ENCODE measurements at places on chromosomes 1 and 21.

- DNase-seq, result peak; percentile 84
These were observed 14.4 kb downstream of the LMNA start for GRCh38 chr1:156128654-156129597.

GRCh38 chr1:203364806-203365205 lies 13.9 kb upstream of the FMOD start:
- DNase-seq, result no peak

GRCh38 chr1:79190074-79190473 lies 183.5 kb upstream of the ADGRL4 start:
- DNase-seq, result no peak

DNA sequence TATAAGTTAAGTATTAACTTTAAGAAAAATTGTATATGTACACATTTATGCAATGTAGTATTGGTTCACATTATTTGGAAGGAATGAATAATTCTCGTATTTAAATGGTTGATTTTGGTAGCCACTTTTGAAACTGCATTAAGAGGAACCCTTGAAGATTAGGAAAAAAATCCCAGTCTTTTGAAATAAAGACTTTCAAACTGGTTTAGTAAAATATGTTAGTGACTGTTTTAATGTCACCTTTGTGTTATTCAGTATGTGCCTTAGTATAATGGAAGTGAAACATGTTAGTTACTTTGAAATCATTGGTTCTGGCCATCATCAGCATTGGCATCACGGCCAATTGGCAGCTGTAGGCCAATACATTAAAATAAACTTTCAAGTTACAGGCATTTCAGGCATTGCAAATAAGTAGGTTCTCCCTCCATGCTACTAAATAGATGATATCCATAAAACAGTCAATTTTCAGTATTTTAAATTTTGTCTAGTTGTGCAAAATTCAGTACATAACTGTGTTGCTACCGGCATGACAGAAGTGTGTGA lies 4.4 kb downstream of the MIER1 start:
- DNase-seq, result no peak

DNA sequence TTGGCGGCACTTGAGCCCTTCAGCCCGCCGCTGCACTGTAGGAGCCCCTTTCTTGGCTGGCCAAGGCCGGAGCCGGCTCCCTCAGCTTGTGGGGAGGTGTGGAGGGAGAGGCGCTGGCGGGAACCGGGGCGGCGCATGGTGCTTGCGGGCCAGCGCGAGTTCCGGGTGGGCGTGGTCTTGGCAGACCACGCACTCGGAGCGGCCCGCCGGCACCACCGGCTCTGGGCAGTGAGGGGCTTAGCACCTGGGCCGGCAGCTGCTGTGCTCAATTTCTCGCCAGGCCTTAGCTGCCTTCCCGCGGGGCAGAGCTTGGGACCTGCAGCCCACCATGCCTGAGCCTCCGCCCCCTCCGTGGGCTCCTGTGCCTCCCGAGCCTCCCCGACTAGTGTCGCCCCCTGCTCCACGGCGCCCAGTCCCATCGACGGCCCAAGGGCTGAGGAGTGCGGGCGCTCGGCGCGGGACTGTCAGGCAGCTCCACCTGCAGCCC lies 673.7 kb upstream of the BRINP3 start:
- DNase-seq, result no peak

DNA sequence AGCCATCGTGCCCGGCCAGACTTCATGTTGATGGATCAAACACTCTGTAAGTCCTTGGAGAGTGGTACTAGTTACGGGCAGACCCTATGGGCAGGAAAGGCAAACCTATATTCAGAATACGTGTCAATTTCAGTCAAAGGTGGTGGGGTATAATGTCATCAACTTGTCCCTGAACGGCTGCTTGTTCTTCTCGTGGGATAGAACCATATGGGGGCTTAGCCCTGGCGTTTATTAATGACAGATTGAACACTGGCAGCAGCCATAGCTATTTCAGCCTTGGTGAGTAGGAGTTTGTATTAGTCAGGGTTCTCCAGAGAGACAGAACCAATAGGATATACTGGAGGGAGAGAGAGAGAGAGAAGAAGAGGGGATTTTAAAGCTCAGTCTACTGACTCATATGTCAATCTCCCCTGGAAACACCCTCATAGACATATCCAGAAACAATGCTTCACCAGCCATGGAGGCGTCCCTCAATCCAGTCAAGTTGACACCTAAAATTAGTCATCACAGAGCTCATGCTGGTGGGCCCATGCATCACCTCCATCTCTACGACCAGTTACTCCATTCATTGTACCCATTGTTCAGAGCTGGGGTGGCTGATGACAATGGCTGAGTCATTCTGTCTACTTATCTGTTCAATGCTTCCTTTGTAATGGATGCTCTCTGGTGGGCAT lies 16.1 kb upstream of the AQP10 start:
- DNase-seq, result no peak

DNA sequence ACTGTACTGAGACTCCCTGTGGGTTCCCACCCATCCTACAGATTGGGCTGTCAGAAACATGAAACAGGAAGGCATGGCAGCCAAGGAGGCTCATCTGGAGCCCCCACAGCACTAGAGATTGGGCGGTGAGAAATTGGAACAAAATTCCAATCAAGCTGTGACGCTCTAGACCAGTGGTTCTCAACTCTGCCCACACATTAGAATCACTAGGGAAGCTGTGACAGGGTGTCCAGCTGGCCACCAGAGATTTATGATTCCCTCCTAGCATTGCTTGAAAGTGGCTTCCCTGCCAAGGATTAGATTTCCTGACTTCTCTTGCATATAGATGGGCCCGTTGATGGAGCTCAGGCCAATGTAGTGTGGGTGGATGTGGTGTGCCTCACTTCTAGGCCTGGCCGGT lies 187.5 kb upstream of the ZC3H12A start:
- no peak for DNase-seq

GRCh38 chr1:54547601-54548388 lies at the start of gene ACOT11:
Gene ACOT11 (plus strand): TSS chr1:54548228. CDS start chr1:54548310, 82 bp downstream.
- peak; percentile 84 for DNase-seq

DNA sequence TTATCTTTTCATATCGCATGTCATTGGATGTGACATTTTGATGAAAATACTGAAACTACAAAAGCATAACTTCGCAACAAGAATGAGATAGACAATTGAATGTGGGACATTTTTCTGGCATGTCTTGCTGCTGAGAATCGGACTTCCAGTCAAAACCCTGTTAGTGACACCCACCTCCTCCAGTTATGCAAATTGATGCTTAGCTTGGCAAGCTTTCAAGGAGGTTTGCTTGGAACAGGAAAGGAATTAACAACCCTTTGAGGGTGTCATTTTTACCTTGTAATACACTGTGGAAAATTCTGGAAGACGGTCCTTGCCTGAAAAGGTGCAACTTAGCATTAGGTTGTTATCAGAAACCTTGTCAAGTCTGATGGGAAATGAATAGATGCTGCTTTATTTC lies 38.8 kb upstream of the FAM3B start:
- no peak for DNase-seq

- no peak for DNase-seq
These were observed 482 bp downstream of the GRIK1 start for GRCh38 chr21:29939104-29939923.

- no peak for DNase-seq
These were observed 506 bp downstream of the C1orf50 start for GRCh38 chr1:42767510-42768000.

- no peak for DNase-seq
These were observed 490.4 kb downstream of the PTPRC start for GRCh38 chr1:199129247-199129646.

GRCh38 chr1:87151500-87152421 lies 176.9 kb upstream of the LMO4 start:
- DNase-seq, result peak; percentile 82

DNA sequence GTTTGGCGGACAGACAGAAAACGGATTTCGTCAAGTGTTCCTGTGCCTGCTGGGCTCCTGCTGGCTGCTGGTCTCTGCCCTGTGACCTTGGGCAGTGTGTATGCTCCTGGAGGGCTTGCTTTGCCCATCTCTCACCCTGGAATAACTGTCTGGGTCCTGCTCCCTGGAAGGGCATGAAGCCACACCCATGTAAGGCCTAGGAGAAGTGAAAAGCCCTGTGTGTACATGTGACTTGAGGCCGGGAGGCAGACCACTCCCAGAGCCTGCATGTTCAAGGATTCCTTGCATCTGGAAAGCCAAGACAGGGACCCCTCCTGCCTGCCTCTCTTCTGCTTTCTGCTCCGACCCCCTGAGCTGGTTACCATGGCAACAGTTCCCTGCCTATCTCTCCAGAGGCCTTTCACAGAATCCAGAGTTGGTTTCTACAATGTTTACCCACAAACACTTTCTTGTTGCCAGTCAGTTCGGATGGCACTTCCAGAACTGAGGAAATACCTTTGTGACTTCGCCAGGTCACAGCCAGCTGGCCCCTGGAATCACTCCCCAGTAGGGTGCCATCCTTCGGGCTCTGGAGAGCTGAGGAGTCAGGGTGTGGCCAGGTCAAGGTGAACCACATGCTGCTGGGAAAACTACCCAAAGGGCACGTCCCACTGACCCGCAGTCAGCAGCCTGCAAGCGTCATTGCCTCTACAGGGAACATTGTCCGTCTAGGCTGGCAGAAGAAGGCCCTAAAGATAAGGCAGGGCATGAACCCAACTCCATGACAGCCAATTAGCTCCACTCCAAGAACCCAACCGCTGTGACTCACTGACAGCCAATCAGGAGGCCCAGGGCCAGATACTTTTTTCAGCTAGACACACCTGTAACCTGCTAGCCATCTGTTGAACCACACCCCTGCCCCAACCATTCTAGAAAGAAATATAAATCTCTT lies 14.7 kb upstream of the GPR37L1 start:
- DNase-seq, result no peak

- DNase-seq, result no peak
These were observed 503 bp upstream of the PIGM start for GRCh38 chr1:160032165-160032820.

GRCh38 chr21:42655796-42656770 lies 2.7 kb downstream of the PDE9A start:
- no peak for DNase-seq

GRCh38 chr1:67749844-67750690 lies 65.1 kb downstream of the GADD45A start:
- no peak for DNase-seq

DNA sequence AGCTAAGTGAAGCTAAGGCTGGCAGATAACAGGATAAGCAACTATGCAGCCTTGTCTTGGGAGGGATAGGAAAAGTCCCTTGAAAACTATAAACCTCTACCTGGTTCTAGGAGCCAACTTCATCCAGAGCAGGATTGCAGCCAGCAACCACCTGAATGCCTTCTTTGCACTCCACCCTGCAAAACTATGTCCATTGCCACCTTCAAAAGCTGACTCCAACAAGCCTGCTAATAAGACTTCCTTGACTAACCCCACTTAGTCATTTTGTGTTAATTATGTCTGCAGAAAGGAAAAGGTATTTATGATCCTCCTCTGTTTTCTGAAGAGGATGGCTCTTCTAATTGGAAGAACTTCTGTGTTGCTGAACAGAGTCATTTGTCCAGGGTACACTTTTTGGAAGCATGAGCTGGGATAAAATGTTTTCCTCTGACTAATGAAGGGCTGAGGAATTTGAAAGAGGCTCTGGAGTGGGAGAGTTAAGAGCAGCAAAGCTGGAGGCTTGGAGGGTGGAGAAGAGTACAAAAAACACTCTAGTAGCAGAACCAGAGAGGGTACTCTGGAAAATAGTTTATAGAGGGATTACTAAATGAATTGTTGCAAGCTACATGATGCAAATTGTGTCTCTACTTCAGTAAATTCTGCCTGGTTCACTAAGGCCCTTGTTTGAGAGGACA lies 9.6 kb upstream of the RIMKLA start:
- no peak for DNase-seq

GRCh38 chr1:226486161-226486560 lies 62.4 kb upstream of the STUM start:
- DNase-seq, result no peak

GRCh38 chr1:202224453-202224852 lies 30.9 kb downstream of the LGR6 start:
- DNase-seq, result no peak

GRCh38 chr1:31731049-31731565 lies 27.3 kb upstream of the COL16A1 start:
- no peak for DNase-seq

DNA sequence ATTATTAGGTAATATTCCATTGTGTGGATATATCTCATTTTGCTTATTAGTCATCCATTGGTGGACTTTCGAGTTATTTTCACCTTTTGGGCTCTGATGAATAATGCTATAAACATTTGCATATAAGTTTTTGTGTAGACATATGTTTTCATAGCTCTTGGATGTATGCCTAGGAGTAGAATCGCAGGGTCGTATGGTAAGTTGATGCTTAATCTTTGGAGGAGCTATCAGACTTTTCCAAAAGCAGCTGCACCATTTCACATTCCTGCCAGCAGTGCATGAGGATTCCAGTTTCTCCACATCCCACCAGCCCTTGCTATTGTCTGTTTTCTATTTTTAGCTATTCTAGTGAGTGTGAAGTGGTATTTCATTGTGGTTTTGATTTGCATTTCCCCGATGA lies 120.3 kb upstream of the TMEM51 start:
- no peak for DNase-seq

DNA sequence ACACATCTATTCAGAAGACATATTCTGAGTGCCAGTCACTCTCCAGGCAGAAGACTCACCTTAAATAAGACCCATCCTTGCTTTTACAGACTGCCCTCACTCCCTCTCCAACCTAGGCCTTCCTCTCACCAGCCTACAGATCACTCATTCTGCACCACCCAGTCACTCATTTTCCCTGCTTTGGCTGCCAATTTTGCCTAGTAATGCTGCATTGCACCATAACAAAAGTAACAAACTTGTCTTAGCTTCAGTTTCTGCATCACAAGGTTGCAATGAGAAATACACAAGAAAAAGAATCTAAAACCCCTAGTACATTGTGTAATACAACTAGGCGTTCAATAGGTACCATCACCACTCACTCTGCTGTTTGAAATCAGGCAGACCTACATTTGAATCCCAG lies 292.4 kb downstream of the PLPP3 start:
- no peak for DNase-seq

DNA sequence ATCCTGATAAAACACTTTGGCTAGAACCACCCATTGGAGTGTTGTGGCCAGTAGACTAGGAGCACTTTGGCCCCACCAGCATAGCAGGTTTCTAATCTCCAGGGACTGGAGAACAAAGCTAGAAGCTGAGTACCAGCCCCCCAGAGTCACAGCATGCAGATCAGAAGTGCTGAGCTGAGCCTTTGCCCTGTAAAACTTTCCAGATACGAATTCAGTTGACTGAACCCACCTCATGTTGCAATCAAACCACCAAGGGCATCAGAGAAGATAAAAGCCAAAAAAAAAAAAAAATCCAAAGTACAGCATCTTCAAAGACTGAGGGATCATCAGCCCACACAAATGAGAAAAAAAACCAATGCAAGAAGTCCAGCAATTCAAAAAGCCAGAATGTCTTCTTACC lies 8.7 kb upstream of the CD53 start:
- no peak for DNase-seq
